ENCODE measurements at places on chromosomes 1 and 21.

- no peak for ATAC-seq
These were observed 16.4 kb downstream of the SPRTN start for GRCh38 chr1:231354330-231355020.

GRCh38 chr1:85339656-85340399 is 63.4 kb upstream of the BCL10 start:
- no peak for ATAC-seq

DNA sequence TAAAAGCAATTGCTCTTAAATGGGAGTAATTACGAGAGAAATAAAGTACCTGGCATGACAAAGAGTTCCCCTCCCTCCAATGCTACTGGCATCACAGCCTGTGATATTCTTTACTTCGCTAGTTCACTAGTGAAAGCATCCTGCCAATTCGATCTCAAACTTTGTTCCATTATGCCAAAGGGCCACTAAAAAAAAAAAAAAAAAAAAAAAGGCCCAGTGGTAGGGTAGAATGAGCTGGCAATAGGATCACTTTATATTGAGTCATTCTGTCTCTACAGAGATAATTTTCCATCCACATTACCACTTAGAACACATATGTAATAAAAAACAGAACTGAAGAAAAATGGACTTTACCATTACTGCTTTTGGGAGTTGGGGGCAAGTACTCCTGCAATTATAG is 11.2 kb downstream of the PUM1 start:
- ATAC-seq = no peak

GRCh38 chr1:7447736-7448135 is 323.4 kb upstream of the VAMP3 start:
- ATAC-seq = no peak

- no peak for ATAC-seq
These were observed 33.5 kb downstream of the CSMD2 start for GRCh38 chr1:34131396-34132160.

DNA sequence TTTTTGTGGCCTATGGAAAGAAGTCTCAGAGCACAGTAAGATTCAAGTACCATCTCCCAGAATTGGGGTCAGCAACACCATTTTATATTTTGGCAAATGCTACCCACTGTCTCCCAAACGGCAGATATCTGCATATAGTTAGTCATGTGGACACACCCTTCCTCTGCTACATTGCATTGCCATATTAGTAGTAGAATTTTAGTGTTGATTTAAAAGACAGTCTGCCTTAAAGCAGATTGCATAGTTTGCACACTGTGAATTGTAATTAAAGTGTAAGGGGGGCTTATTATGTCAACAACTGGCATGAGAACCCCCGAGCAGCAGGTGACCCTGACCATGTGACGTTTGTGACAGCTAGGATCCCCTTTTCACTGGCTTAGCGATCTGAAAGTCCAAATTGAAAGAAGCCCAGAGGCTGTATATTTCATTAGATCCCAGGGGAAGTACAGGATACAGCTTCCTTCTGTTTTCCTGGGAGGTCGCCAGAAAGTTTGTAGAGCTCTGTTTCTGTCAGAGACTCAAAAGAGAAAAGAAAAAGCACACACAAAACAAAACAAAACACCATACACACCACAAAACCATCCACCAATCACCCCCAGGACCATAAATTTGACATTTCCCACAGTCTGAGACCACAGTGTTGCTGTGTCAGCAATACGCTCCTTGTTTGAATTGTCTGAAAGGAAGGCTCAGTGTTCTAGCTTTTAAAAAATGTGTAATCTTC is 172.4 kb downstream of the NFIA start:
- ATAC-seq = peak; percentile 47

GRCh38 chr1:89451011-89451410 is 73.6 kb upstream of the LRRC8B start:
- ATAC-seq = no peak

- ATAC-seq = no peak
These were observed 311.4 kb downstream of the BARHL2 start for GRCh38 chr1:90405726-90406125.

- ATAC-seq = peak; percentile 77
These were observed 46.4 kb downstream of the COL6A1 start for GRCh38 chr21:46027851-46028493.

DNA sequence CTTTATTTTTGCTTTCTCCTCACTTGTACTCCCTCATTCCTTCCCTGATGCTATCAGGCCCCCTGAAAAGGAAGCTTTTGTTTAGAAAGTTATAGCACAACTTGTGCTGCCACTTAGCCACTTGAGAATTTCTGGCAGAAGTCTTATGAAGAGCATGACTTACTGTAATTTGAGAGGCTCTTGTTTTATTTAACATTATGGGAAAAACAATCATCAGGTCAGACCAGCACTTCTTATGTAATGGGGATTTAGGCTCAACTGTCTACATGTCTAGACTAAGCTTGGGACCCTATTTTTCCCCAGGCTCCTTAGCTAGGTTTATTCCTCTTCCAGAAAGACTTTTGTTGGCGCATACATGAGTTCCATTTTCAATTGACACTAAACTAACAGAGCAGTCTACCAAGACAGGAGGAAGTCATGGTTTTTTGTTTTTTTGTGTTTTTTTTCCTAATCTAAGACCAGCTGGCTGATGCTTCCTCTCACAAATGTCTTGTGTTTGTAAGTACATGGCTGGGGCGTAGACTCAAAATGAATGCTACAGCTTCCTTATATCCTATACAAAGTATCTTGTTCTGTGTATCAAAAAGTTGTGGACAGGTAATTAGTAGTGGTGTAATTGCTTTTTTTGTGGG is 31.5 kb downstream of the TNFSF4 start:
- no peak for ATAC-seq

All from gastroesophageal sphincter (tissue), 4 donors.